ENCODE measurements at places on chromosomes 12 and 14.
A peak's percentile ranks its signal among the peaks of the same experiment; 100 is the strongest.

DNA sequence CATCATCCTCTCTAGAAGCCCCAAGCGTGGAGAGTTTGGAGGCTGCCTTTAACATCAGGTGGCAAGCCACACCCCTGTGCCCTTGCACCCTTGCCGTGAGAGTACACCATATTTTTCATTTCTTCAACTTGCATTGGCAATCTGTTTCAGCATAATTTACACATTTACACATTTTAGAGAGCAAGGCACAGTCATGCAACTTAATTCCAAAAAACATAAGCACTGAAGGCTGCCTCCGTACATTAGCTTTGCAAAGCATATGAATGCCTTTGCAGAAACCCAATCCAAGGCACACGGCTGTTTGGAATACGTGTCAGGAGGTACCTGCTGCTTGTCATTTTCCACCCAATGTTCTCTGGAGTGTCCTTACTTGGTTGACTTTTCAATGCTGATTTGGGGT is 833.1 kb downstream of the VRK1 start:
- DNase-seq = no peak

- DNase-seq = peak; percentile 66
These were observed 112.2 kb upstream of the FKBP4 start for GRCh38 chr12:2682296-2683251.

GRCh38 chr14:37230551-37231194 is 32.9 kb downstream of the MIPOL1 start:
- peak; percentile 53 for DNase-seq

DNA sequence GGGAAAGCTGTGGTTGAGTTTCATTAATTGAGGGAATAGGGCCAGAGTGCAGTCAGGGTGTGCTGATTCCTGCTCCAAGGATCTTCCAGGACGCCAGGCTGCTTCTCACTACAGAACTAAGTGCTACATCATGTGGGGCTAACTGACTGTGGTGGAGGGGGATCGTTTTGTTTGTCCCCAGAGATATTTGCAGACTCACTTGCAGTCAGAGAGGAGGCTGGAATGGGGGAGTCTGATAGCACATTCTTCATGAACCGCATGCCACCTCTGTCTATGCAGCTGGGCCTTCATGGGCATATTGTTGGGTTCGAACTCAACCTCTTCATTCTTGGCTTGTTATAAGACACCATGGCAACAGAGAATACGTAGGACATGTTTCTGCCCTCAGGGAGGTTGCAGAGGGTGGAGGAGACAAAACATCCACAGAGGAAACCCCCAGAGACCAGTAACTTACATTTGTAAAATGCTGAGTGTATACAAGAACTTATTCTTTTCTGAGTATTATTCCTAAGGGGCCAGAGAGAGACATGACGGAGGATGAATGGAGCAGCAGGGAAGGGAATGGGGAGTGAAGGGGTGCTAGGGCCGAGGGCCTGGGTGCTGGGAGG is 13.0 kb downstream of the KRT7 start:
- DNase-seq = no peak

GRCh38 chr12:106760184-106760531 is 14.3 kb upstream of the RIC8B start:
- no peak for DNase-seq

GRCh38 chr12:52521175-52521567 is 977 bp upstream of the KRT5 start:
- DNase-seq = peak; percentile 96

DNA sequence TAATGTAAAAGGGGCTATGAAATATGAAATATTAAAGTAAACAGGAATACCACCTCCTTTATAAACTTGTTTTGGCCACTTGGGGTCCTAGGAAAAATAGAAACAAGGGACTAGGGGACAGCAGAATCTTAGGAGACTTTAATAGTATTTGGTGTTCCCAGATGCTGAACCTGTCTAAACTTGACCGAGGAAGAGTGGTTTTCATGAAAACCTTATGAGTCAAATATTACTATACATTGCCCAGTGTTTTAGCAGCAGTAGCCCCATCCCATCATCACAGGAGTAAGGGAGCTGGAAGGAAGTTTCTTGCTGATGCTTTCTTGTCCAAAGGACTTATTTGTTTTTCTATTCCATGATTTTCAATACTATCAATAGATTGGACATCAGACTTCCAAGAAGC is 177.5 kb upstream of the CAND1 start:
- DNase-seq = no peak

GRCh38 chr14:90140298-90140955 is 78.6 kb downstream of the KCNK13 start:
- DNase-seq = peak; percentile 67

- no peak for DNase-seq
These were observed 249.7 kb downstream of the SPTSSA start for GRCh38 chr14:34212172-34212929.

Data from SW480 (cell line).